Stimulated activated CD8-positive, alpha-beta memory T cell treated with anti-CD3 and anti-CD28 coated beads, Interleukin-2, amount 100 ng/mL, for 48 hours (primary cell): ENCODE measurements at places on chromosomes 6 and 20.

DNA sequence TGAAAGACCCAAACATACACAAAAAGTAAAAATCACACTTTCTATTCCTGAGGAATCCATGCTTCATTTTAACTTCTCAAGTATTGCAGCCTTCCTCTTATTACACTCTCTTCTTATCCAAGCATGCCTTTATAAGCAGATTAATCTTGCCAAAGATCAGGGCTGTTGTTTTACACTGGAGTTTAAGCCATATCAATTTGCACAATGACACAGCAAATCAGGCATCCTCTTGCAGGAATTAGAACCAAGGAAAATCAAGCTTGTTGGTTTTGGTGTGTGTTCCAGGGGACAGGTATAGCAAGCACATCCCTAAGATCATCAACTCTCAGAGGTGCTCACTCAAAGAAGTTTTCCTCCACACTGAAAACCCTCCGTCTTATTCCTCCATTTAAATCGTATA lies 69.5 kb downstream of the CYP39A1 start:
- no peak for DNase-seq

GRCh38 chr20:62308102-62308822 lies 5.5 kb downstream of the ADRM1 start:
- no peak for DNase-seq

GRCh38 chr6:44624226-44624625 lies 236.7 kb downstream of the CDC5L start:
- DNase-seq, result no peak

DNA sequence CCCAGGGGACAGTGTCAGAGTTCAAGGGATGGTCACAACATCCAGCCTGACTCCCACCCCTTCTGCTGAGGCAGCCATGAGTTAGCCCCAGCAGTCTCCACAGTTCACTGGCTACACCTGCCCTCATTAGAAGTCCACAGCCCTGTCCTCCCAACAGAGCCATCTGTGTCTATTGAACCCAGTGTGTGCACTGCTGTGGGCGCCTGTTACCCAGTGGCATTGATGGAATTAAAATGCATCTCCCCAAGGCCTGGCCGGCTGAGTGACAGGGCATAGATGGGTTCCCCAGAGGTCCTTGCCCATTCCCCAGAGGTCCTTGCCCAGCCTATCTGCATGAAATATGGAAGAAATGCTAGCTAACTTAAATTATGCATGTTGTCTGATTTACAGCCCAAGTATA lies 73.3 kb downstream of the PCSK2 start:
- DNase-seq, result no peak

DNA sequence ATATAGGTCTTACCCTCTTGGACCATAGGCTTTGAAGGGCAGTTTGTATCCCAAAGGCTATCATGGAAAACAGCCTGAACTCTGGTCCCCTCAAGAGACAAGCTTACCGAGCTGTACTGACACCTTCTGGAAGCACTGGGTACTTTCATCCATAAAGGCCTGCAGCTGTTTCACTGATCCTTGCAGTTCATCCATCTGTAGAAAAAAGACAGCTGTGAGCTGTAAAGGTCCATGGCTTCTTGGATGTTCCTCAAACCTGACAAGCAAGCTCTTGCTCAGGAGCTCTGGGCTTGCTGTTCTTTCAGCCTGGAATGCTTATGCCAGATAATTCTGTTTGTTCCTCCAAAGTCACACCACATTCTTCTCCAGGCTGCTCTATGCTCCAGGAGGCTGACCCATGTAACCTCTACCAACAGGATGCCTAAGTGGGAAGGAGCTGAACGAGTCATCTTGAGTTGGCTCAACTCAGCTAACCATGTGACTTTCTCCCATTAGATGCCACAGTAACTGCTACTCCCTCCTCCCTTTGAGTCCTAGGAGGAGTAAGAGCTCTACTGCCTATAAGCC lies 8.8 kb upstream of the NDRG3 start:
- no peak for DNase-seq

- no peak for DNase-seq
Observed at GRCh38 chr6:31662124-31662723, 1.6 kb upstream of the C6orf47 start.

GRCh38 chr20:61310954-61311353 lies 58.9 kb downstream of the CDH4 start:
- no peak for DNase-seq

DNA sequence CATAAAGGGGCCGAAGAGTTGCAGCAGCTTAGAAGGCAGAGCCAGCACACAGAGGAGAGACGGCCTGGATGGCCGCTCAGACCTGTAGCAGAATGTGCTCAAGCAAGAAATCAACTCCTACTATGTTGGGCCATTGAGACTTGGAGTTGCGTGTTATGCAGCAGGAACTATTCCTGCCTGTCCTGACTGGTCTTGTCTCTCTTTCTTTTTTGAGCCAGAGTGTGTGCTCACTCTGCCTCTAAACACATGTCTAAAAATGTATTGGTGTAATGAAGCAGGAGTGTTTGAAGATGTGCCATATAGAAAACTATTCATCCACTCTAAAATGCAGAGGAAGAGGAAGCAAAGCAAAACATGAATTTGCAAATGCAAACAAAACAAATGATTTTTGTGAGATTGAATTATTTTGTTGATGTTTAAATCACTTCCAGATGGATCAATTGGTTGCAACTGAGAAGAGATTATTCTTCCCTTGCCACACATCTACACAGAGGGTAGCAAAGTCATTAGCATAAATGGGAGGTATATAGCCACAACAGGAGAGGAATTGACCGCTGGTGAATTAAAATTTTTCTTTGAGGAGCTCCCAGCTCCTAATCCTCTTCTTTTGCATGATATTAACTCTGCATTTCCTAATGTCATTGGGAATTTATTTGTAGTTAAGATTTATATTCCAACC lies 20.4 kb upstream of the SYNJ2 start:
- DNase-seq, result no peak

DNA sequence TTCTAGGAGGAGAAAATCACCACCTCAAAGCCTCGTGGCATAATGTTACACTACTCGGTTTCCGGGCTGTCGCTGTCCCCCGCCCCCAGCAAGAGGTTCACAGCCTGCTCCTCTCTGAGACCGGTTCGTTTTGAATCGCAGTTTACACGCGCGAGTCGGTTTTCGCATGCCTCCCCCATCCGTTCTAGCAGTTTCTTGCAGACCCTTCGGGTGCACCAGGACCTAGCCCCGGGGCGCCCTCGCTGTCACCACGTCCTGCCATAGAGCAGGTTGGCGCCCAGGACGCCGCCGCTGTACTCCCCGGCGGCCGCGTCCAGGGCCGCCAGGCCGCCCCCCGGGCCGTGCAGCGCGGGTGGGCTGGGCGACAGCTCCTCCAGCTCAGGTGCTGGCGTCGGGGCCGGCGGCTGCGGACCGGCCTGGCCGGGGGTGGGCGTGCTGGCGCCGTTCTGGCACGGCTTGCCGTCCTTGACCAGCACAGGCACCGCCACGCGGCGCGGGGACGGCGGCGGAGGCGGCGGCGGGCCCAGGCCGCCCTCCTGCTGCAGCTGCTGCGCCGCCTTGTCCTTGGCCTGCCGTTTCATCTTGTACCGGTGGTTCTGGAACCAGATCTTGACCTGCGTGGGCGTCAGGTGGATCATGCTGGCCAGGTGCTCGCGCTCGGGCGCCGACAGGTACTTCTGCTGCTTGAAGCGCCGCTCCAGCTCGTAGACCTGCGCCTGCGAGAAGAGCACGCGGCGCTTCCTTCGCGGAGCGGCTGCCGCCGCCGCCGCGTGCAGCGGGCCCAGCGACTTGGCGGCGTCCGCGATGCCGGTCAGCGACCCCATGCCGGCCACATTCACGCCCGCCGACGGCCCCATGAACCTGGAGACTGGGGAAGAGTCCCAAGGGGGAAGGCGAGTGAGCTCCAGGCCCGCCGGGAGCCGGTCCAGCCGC lies 1.4 kb downstream of the NKX2-4 start:
- DNase-seq, result no peak

DNA sequence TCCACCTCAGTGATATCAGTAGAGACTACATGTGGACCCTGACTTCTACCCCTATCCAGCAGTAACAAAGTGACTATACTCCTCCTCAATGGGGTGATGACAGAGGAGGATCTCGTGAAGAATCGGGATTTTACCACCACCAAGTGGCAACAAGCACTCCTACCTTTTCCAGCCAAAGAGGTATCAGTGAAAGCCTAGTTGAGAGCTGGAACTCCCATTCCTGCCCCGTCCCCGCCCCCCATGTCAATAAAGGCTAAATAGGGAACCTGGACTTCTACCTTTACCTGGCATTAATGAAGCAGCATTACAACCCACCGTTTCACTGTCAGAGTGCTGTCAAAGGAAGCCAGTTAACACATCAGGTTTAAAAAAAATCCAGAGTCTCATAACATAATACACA lies 45.3 kb downstream of the RNF24 start:
- no peak for DNase-seq
